ENCODE measurements at places on chromosomes 13 and 19.

DNA sequence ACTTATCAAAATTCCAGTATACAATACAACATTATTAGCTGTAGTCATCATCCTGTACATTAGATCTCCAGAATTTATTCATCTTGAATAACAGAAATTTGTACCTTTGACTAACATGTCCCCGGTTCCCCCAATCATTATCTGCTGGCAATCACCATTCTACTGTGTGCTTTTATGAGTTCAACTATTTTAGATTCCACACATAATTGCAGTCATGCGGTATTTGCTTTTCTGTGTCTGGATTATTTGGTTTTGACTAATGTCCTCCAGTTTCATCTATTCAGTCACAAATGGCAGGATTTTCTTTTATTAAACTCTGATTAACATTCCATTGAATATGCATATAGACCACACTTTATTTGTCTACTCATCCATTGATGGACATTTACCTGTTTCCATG is 530.7 kb upstream of the SLITRK1 start:
- DNase-seq, result no peak

- no peak for DNase-seq
Observed at GRCh38 chr13:27172495-27172842, 858 bp upstream of the USP12 start.

DNA sequence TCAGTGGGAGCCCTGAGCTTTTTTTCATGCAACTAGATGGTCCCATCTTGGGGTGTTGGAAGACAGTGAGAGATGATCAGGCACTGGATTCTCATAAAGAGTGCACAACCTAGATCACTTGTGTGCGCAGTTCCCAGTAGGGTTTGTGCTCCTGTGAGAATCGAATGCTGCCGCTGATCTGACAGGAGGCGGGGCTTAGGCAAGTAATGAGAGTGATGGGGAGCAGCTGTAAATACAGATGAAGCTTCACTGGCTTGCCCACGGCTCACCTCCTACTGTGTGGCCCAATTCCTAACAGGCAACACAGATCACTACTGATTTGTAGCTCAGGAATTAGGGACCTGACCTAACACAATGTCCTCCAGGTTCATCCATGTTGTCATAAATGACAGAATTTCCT is 43.6 kb upstream of the UBAC2 start:
- DNase-seq, result no peak

DNA sequence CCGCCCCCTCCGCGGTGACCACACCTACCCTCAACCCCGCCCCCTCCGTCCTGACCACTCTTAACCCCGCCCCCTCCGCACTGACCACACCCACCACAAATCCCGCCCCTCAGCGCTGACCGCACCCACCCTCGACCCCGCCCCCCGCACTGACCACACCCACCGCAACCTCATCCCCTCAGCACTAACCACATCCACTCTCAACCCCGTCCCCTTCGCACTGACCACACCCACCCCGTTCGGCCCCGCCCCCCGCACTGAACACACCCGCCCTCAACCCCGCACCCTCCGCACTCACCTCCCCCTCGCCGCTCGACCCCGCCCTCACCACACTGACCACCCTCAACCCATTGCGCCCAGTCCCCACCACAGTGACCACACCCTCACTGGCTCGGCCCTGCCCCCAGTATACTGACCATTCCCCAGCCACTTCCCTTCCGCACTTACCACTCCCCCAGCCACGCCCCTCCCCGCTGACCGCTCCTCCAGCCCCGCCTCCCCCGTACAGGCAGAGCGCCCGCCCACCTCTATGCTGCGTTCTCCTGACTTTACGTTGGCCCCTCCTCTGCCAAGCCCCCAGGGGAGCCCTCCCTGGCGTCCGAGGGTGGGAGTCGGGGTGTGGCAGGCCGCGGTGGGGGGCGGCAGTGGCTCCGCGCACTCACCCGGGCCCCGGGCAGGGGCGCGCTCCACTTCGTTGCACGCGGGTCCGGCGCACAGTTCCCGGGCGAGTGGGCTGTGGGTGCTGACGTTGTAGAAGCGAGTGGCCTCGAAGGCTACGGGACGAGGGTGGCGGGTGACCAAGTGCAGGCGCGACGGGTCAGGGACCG is 8.4 kb downstream of the F2RL3 start:
- DNase-seq, result peak; percentile 83

DNA sequence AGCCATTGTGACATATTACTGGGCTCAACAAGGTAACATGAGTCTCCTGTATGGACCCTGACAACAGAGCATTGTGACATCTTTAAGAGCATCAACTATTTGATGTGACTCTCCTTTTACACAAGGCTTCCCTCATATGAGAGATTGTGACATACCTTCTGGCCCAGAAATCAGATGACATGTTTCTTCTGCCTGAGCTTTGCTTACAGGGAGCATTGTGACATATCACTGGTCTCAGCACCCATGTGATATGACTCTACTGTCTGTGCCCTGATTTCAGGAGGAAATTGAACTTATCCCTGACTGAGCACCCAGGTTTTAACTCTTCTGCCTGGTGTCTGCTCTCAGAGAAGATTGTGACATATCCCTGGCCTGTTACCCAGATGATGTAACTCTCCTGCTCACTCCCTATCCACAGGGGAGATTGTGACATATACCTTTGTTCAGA is 15.9 kb upstream of the ZNF681 start:
- DNase-seq, result no peak

- no peak for DNase-seq
Observed at GRCh38 chr13:105272660-105273631, 1262.5 kb downstream of the EFNB2 start.

DNA sequence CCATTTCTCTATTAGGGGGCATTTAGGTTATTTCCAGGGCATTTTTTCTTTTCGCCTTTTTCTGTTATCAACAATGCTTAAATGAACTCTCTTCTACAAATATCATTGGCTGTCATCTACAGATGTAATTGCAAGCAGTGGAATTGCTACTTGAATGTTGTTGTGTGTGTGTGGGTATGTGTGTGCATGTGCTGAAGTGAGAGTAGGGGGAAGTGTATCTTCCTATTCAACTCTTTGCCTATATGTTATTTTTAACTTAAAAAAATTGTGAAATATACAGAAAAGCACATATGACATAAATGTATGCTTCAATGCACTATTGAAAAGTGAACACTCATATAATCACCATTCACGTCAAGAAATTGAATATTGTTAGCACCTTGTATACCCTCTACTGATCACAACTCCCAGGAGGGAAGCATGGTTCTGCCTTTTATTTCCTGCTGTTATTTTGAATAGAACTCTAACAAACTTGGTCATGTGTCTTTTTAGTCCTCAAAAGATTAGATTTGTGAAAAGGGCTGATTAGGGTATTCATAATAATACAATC is 24.7 kb downstream of the WDFY2 start:
- DNase-seq, result no peak

Measured in iPS DF 6.9 (cell line).